ENCODE measurements at places on chromosomes 16 and 17.

DNA sequence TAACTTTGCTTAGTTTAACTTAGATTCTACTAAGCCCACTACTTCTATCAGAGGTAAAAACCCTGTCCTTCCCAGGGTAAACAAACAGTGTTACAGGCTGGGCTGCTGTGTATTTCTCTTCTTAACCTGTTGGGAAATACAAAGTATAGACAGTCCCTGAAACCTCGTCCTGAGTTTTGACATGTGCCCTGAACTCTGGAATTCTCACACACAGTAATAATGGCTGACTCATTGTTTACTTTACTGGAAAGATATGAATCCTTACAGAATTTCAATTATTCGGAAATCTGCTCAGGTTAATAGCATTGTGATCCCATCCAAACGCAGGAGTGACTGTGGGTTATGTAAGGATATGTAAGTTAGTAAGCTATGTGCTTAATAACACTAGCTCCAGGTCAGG lies 199.1 kb downstream of the TMEM114 start:
- no peak for DNase-seq

GRCh38 chr16:85316321-85316919 lies 204.1 kb upstream of the CIBAR2 start:
- no peak for DNase-seq

DNA sequence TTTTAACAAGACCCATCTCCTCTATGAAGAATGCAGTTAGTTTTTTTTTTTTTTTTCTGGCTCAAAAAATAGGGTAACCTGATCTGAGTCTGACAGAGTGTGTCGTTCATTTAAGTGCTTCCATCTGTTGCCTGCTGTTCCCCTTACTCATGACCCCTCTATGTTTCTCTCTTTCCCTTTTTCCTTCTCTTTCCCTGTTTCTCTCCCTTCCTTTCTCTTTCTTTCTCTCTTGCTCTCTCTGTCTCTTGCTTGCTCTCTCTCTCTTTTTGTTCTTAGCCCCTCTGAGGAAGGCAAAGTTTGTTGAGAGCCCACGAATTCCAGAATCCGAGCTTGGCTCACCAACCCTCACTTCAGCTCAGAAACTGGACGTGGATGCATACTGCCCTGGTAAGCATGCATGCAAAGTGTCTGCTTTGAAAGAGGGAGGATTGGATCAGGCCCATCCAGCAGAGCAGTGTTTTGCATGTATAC lies 185.0 kb downstream of the TANC2 start:
- DNase-seq: no peak

DNA sequence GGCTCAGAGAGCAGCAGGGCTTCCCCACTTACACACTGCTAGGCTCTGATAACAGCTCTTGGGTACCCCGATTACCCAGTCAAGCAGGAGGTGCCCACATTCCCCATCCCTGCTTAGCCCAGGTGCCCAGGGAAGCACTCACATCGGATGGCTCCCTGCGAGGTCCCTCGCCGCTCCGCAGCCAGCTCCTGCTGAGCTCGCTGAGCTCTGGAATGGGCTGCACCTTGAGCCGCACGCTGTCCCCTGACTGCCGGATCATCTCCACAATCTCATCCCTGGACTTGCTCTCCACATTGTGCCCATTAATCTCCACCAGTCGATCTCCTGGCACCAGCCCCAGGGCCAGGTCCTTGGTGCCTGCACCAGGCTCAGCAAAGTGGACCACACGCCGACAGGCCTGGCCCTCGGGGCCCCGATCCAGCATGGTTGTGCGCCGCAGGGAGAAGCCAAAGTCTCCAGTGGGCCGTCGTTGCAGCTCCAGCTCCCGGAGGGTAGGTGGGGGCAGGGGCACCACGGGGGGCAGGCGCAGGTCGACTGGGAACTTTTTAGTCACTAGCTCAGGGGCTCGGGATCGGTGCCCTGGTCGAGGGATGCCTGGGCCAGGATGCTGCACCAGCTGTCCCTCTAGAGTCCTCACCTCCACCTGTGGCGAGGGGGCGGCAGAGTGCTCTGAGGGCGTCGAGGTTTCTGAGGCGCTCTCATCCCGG lies 14.2 kb downstream of the MYO18A start:
- no peak for DNase-seq

- no peak for DNase-seq
Measured at GRCh38 chr17:33560165-33560564, 267.1 kb upstream of the ASIC2 start.

Measured in stimulated activated CD8-positive, alpha-beta memory T cell treated with anti-CD3 and anti-CD28 coated beads, Interleukin-15, amount 100 ng/mL, for 4 hours (primary cell).